AG08395 (cell line): ENCODE measurements at places on chromosomes 5 and 9.

DNA sequence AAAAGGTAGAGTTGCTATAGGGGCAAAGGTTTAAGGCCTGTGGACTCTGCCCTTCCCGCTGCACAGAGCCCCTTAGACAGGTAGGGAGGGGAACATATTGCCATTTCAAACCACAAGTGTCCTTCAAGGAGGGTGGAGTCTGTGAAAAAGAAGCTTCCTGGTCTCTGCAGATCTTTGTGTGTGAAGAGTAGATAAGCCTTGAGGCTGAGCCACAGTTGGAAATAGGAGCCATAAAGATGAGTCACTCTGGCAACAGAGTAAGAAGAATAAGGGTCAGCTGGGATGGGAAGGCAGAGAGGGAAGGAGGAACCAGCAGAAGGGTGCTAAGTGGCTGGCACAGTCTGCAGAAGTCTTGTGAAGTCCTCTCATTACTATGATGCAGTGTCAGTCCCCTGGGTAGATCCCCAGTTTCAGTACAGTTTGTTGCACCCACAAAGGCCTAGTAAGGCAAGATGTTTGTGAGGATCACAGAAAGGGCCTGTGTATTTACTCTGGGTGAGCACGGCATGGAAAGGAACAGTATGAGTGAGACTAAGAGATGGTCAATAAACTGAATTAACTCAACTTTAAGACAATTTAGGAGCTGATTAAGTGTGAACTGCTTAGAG, 18.1 kb downstream of the GRXCR2 start:
- peak; percentile 77 for DNase-seq

DNA sequence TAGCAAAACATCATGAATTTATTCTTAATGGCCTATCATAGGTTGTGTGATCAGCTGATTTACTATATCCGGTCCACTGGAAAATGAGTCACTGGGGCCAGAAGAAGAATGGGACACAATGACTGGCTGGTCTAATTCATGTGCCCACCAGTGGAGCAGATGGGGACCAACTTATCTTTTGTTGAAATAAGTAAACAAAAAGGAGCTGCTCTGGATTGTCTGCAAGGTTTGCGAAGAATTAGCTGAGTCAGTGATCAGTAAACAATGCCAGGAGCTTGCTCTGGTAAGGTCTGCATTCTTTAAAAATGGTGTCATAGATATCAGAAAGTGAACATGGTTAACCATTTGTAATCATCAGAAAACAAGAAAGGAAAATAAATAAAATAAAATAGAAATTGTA, 128.0 kb downstream of the RASEF start:
- DNase-seq: peak; percentile 23

GRCh38 chr5:161274951-161275350, 271.6 kb downstream of the GABRB2 start:
- DNase-seq: peak; percentile 16

DNA sequence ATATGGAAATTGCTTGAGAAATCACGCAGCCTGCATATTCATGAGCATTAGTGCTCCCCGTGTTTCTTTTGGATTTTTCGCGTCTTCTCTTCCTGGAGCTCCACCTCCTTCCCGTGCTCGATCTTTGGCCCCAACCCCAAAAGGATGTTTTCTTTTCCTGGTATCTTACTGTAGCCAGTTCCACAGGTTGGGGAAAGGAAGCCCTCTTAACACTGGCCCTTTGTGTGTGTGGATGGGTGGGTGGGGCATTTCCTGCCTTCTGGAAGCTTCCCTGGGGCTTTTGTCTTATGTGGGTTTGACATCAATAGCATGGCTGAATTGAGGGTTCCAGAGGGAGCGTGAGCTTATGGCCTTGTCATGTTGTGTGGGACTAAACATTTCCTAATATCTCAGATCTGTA, 21.9 kb downstream of the STXBP1 start:
- DNase-seq: no peak

DNA sequence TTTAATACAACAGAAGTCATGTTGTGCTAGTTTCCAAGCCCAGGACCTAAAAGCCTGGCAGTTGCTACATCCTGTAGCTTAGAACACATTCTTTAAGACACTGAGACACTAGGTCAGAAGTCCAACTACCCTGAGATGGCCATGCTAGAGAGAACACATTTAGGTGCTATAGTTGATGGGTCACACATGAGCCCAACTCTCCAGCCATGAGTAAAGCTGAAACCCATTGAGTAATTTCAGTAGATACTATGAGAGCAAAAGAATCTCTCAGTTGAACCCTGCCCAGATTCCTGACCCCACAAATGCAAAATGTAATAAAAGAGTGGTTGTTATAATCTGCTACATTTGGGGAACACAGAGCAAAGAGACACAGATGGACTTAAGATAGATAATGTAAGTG, 164.4 kb downstream of the SEMA5A start:
- DNase-seq: no peak

GRCh38 chr5:135030123-135030955, 3.7 kb downstream of the PITX1 start:
- DNase-seq: no peak

DNA sequence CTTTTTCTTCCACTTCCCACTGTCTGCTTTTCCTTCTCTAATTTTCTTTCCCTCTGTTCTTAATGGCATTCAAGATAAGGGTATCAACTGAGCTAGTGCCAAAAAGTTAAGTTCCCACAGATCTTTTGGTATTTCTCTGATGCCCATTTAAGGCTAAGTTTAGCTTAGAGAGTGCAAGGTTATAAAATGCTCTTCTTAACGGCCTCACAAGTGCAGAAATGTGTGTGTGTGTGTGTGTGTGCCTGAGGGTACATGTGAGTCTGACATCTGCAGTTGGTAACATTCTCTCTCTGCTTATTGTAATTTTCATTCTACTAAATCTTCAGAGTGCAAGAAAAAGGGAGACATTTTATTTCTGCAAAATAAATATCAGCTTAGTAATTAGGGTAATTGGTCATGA, 24.2 kb downstream of the FBN2 start:
- DNase-seq: no peak

DNA sequence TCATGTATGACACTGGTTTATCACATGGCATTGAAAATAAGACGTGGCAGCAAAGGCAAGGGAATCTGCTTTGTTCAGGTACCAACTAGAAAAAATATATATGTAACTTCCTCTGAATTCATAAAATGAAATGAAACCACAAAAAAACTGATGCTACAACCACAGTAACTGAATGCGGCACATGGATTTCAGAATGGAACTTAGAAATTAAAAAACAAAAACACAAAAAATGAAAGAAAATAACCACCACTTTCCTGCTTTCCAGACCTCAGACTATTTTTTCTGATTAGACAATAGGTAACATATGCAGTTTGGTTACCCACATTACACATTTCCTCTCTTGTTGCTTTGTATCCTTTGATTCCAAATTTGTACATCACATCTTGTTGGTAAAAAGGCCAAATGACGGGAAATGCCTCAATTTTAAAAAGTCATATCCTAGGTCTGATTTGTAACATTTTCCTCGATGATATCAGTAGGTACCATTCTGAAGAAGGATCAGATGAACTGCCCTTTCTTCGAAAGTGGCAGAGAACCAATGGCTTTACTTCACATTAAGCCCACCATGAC, 18.1 kb upstream of the PDCL start:
- no peak for DNase-seq

DNA sequence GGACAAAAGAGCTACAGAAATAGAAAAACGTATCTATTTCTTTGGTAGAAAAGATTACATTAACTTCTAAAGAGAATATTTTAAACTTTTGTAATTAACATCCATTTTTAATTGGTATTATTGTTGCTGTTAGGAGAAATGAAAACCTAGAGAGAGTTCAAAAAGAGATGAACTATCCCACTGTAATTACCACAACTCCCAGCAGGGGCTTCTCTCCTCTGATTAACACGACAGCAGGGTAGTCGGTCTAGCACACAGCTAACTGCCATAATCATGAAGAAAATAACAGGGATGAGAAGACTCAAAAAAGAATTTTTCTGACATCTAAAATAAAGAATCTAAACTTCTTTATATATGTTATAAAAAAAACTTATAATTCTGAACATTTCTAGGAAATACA, 86.2 kb upstream of the CDH9 start:
- DNase-seq: no peak

- DNase-seq: peak; percentile 51
These were observed 75.4 kb upstream of the SHB start for GRCh38 chr9:38144421-38144820.

DNA sequence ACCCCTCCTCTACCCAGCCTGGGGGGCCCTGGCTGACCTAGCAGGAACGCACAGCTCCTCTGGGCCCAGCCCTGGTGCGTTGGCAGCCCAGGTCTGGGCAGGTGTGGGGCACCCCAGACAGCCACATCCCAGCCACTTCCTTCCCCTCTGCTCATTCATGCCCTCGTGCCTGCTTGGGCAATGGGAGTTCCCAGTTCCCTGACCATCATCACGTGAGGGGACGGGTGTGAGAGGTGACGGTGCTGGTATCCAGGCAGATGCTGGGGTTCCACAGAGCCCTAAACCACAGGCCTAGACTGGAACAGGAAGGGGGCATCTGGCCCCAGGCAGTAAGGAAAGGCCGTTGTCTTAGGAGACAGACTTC, 8.4 kb downstream of the RALGDS start:
- no peak for DNase-seq

DNA sequence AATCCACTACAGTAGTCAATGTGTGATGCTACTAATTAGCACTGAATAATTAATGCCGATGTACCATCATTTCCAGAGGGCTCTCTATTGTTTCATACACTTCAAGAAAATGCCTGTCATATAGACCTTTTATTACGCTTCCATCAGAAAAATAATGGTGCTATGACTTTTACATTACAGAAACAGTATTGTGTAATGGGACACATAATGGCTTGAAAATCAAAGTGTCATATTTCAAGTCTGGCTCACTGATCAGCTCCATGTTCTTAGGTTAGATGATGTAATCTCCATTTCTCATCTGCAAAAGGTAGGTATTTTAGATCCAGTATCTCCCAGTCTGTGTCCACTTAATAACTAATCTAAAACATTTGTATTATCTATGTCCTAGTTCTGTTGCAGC, 990.6 kb upstream of the TYRP1 start:
- no peak for DNase-seq

GRCh38 chr5:10891193-10891592, 130.2 kb upstream of the DAP start:
- DNase-seq: no peak

GRCh38 chr5:134568337-134568700, 42.8 kb downstream of the JADE2 start:
- DNase-seq: no peak

- DNase-seq: no peak
These were observed 108.7 kb downstream of the MUSK start for GRCh38 chr9:110777196-110777875.

- no peak for DNase-seq
These were observed 19.1 kb upstream of the KCNMB1 start for GRCh38 chr5:170408226-170408625.

- no peak for DNase-seq
These were observed 151.3 kb upstream of the TRPC7 start for GRCh38 chr5:136516637-136517036.

DNA sequence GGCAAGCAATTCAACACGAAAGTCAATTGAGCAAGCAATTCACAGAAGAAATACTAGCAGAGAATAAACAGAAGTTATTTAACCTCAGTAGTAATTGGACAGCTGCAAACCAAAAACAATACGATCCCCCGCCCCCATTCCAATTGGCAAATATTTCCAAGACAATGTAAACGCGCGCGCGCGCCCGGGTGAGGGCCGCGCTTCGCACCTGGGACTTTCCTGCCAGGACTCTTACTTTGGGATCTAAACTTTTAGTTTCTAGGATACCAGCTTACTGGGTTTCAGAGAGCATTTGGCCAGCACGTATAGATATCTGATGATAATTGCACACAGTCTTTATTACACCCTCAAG, 8.6 kb downstream of the RUFY1 start:
- DNase-seq: peak; percentile 11

GRCh38 chr9:76895186-76895585, 10.7 kb downstream of the PRUNE2 start:
- no peak for DNase-seq
